Activated T-cell treated with anti-CD3 and anti-CD28 coated beads for 48 hours (primary cell): ENCODE measurements at places on chromosomes 12 and 14.

DNA sequence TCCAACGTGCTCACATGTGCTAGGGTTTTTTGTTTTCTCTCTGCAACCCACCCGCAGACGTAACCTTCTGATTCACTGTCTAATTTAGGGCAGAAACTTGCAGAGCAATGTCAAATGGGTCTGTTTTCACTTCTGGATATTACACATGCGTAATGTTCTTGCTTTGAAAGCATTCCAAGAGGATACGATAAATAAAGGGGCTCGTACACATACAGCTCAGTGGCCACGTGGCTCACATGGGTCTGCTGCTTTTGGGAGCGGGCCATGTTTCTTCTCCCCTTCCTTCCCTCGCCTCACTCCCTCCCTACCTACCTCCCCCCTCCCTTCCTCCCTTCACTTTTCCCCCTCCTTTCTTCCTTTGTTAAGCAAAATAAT lies 23.4 kb downstream of the CACNA1C start:
- DNase-seq: no peak

DNA sequence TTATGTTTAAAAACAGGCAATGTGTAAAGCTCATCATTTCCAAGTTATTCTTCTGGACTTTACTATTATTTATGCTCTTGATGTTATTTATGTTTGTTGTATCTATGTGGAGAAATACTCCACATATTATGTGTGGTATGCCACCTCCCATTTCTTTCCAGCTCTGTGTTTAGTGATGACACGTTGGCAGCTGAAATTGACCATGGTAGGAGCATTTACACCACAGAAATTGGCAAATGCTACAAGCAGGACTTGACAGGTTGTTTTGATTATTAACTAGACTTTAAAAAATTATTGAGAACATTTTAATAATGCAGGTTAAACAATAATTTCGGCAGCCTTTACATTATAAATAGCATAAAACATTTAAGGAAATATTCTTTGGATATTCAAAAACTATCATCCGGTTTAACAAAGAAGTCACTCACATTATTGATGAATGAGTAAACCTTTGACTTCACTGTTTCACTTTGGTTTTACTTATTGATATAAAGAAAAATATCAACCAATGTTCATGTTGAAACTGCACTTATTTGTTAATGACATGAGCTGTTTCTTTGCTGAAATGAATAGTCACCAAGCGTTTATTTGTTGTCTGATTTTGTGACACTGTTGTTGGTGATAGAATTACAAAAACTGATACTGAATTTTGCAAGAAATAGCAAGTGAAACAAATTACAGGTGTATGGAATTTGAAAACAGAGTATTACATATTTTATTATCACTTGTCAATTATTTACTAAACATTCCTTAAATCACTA lies 76.8 kb downstream of the HMGA2 start:
- no peak for DNase-seq

GRCh38 chr12:56267443-56268071 lies 815 bp downstream of the COQ10A start:
- no peak for DNase-seq

DNA sequence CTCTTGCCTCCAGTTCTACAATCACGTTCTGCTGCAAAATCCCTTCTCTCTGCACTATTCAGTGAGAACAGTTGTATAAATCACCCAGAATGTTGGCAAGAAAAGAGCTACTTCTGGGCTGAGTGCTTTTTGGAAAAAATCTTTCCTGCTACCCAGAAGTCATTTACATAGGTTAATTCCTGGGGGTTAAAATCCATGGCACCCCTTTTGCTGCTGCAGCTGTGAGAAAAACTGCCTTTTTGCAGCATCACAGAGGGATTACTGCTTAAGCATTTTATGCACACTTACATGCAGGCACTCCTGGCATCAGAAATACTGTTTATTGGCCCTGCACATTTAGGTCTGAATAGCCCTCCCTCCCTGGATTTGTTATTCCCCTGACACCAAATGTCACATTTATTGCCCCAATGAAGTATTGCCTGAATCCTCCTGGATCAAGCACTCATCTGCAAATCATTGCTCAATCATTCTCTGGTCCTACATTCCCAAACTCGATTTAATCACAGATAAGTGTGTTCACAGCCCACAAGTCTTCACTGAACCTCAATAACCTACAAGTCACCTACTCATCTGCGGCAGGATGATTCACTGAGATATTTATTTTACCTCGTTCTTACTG lies 43.1 kb upstream of the CCDC196 start:
- no peak for DNase-seq

DNA sequence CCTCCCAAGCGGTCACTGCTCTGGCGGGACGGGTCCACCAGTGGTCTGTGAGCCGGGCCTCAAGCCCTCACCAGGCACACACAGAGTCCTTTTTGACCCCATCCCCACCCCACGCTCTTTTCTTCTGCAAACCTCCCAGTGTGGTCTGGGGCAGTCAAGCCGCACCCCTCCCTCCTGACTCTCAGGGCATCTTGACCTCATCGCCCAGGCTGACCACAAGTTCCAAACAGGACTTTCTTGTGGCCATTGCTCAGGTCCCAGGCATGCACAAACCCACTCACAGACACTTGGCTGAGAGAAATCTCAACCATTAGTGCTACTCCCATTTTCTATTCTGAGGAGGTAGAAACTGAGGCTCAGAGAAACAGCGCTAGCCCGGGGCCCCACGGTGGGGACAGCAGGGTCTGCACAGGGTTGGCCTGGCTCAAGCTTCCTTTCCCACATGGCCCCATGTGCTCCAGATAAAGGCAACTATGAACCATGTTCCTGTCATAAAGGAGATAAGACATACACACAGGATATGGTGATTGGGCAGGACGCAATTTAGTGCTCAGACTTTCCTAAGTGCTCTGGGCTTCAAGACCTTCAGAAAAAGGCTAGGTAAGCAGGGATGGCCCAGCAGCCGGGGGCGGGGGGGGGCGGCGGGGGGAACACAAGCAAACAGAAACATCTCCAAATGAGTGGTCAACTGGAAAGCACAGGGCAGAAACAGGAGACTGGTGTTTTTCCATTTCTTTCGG lies 69.6 kb downstream of the ITPK1 start:
- DNase-seq: no peak

DNA sequence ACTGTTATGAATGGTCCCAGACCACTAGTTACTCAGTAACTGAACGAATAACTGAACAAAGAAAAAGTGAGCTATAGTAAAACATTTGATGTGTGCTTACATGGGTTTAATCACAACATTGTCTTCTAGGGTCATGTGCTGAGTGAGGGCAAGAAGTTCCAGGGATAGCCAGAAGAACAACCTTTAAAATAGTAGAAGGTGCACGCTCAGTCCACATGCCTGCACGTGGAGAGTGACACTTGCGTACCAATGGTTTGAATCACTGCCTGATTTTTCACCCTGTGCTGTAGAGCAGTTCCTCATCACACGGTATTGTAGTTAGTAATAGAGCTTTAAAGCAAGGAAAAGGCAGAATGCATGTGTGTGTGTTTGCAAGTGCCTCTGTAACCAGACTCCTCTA lies 224.2 kb downstream of the EGLN3 start:
- no peak for DNase-seq

DNA sequence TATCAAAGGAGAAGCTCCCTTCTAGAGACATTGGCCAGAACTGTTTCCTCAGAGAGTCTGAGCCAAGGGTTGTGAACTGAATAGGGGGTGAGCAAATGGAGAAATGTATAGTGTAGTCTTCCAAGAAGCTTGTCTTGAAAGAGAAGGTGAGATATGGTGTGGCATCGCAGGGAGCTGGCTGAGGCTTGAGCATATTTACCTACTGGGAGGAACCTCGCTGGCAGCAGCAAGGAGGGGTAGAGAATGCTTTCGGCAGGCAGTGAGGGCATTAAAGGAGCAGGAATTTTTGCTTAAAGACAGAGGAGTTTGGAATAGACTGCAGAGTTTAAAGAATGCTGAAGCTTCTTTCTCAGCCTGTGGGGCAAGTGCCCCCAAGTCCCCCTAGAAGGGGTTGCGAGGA lies 59.3 kb upstream of the PRMT8 start:
- no peak for DNase-seq

- no peak for DNase-seq
Observed at GRCh38 chr12:126191949-126192348, 1126.7 kb downstream of the AACS start.

- DNase-seq: no peak
Observed at GRCh38 chr14:60839657-60840056, 105.1 kb downstream of the MNAT1 start.

- DNase-seq: no peak
Observed at GRCh38 chr14:56463271-56463890, 116.2 kb upstream of the TMEM260 start.

DNA sequence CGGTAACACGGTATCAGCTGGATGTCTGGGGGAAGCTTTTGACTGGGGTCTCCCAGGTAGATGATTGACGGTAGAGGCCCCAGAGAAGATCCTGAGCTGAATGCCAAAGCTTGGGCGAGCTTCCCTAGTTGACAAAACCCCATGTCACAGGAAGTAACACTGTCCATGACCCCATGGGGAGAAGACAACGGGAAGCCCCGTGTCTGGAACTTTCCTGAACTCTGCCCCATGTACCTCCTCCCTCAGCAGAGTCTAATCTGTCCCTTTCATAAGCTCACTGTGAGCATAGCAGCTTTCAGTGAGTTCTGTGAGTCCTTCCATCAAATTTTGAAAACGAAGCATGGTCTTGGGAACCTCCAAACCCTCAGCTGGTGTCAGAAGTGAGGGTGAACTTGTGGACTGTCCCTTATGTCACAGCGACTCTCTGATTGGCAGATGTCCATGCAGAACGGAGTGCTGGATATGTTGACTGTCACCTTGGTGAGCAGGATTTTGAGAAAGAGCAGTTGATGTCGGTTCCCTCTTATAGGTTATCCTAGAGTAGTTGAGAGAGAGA lies 29.7 kb upstream of the BEGAIN start:
- no peak for DNase-seq
